ENCODE measurements at places on chromosomes 3 and 15. TPM values are rescaled to one million over a fixed set of nuclear protein-coding genes. Genes with fewer than 3 reads are reported as not detected.

TLR9 gene
- under 0.01 TPM for total RNA-seq

GOLGA8T gene
- total RNA-seq = 0.14 TPM

AMT gene
- total RNA-seq = 0.71 TPM

STAC gene
- 3.8 TPM for total RNA-seq

CLDN11 gene
- 563 TPM for total RNA-seq

TPRG1 gene
- 0.43 TPM for total RNA-seq

MITF gene
- 24.0 TPM for total RNA-seq

SERPINI2 gene
- not detected for total RNA-seq

AQR gene
- total RNA-seq = 19.5 TPM

HAUS2 gene
- 21.6 TPM for total RNA-seq

P2RY14 gene
- 0.43 TPM for total RNA-seq

MOBP gene
- total RNA-seq = not detected

SAMMSON gene
- not detected for total RNA-seq

TUBGCP5 gene
- 17.8 TPM for total RNA-seq

IQCH gene
- total RNA-seq = 3.3 TPM

FAM43A gene
- total RNA-seq = 20.3 TPM

VILL gene
- total RNA-seq = 6.7 TPM

RBPMS2 gene
- total RNA-seq = not detected

ACOX2 gene
- total RNA-seq = 25.8 TPM

CCNL1 gene
- 173 TPM for total RNA-seq

KLHL6 gene
- under 0.01 TPM for total RNA-seq

CD86 gene
- not detected for total RNA-seq

CACNA2D2 gene
- total RNA-seq = 0.09 TPM

All from smooth muscle cell of bladder (primary cell).